ENCODE measurements at places on chromosomes 11 and 22.

DNA sequence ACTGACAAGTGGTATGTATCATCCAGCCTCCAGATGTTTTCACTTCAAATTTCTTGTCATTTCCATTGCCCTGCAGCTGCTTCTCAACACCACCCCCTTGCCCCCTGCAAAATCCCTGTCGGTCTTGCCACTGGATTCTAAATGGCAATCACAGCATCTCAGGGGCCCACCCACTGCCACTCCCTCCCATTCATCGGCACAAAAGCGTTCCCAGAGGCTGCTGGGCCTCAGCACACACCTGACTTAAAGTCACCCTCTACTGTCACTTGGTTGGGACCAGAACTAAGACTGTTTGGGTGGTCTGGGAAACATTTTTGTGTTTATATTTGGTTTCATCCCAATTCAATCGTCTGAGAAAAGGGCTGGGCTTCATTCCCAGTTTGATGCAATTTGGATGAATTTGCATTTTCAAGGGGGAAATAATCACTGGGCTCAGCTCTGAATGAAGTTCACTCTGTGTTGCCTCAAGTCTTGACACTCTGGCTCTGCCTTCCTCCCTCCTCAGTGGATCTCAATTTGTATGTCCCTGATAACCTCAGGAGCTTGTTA lies 27.1 kb downstream of the SYT13 start:
- no peak for DNase-seq

DNA sequence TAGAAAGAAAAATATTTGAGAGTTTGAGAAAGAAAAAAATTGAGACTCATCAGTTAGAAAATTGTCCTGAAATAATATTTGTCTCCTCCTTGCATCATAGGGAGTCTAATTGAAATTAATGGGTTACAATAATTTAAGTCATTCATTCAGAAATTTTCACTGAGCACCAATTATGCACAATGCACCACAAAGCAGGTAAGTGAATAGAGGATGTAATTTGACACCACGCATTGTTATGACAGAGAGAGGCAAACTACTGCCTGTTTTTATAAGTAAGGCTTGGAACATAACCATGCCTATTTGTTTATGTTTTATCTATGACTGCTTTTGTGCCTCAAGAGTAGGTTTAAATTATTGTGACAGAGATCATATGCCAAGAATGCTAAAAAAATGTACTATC lies 537.9 kb upstream of the FAT3 start:
- DNase-seq = no peak

- no peak for DNase-seq
Measured at GRCh38 chr11:59413646-59414045, 12.6 kb downstream of the OR5A2 start.

GRCh38 chr11:126602993-126603392 lies 247.5 kb downstream of the ST3GAL4 start:
- DNase-seq = no peak

All from left ventricle myocardium superior (tissue), 1 donor.